Ovary (tissue), 10 donors: ENCODE measurements at places on chromosomes 13 and 19. TPM values are rescaled to one million over a fixed set of nuclear protein-coding genes. Genes with fewer than 3 reads are reported as not detected.

LPAR2 gene
- 4.9 TPM for total RNA-seq

GRWD1 gene
- 16.5 TPM for total RNA-seq

CCDC70 gene
- not detected for total RNA-seq

- DNase-seq = no peak
- H3K36me3 ChIP-seq = no peaks in the 10 kb centered on the region
- H3K27me3 ChIP-seq = no peaks in the 10 kb centered on the region
These were observed 293.3 kb downstream of the NALCN start for GRCh38 chr13:101123028-101123427.

DNA sequence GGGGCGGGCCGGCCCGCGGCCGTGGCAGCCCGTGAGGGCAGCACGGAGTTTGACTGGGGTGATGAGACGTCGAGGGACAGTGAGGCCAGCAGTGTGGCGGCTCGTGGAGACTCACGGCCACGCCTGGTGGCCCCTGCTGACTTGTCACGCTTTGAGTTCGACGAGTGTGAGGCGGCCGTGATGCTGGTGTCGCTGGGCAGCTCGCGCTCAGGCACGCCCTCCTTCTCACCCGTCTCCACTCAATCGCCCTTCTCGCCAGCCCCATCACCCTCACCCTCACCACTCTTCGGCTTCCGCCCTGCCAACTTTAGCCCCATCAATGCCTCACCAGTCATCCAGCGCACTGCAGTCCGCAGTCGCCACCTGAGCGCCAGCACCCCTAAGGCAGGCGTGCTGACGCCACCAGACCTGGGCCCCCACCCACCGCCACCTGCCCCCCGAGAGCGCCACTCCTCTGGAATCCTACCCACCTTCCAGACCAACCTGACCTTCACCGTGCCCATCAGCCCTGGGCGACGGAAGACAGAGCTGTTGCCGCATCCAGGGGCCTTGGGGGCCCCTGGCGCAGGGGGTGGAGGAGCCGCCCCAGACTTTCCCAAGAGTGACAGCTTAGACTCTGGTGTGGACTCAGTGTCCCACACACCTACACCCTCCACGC is 4.5 kb downstream of the CIC start:
- no peak overlapping the region for H3K27ac ChIP-seq
- peak; percentile 29 for DNase-seq
- H3K4me1 ChIP-seq = peaks cover 4% of the 10 kb centered on the region

DNA sequence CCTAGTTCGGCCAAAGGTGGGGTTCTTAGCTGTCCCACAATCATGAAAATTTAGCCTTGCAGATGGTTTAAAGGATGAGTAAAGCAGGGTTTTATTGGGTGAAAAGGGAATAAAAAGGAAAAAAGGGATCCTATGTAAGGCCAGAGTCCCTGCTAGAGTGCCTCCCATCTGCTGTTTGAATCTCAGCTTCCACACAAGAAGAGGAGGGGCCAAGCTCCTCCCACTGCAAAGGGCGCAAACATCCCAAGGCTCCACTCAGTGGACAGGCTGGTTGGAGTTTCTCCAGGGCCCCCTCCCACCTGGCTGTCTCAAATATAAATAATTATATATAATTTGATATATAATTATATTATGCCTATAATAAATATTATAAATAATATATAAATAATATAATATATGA is 1272.1 kb upstream of the PCDH20 start:
- H3K36me3 ChIP-seq = no peaks in the 10 kb centered on the region
- H3K4me3 ChIP-seq = no peak overlapping the region
- no peak overlapping the region for H3K27ac ChIP-seq
- no peak for DNase-seq

DNA sequence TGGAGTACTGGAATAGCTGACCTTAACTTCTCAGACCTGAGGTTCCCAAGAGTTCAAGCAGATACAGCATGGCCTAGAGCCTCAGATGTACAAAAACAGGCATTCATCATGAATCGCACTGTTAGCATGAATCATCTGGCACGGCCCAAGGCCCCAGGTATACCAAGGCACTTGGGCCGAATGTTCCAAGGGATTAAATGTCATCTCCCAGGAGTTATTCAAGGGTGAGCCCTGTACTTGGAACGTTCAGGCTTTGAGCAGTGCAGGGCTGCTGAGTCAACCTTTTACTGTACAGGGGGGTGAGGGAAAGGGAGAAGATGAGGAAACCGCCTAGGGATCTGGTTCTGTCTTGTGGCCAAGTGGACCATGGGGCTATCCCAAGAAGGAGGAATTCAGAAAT is 6.3 kb downstream of the KLK3 start:
- no peak for DNase-seq
- H3K4me3 ChIP-seq = no peak overlapping the region
- no peaks in the 10 kb centered on the region for H3K4me1 ChIP-seq
- no peak overlapping the region for H3K27ac ChIP-seq

DNA sequence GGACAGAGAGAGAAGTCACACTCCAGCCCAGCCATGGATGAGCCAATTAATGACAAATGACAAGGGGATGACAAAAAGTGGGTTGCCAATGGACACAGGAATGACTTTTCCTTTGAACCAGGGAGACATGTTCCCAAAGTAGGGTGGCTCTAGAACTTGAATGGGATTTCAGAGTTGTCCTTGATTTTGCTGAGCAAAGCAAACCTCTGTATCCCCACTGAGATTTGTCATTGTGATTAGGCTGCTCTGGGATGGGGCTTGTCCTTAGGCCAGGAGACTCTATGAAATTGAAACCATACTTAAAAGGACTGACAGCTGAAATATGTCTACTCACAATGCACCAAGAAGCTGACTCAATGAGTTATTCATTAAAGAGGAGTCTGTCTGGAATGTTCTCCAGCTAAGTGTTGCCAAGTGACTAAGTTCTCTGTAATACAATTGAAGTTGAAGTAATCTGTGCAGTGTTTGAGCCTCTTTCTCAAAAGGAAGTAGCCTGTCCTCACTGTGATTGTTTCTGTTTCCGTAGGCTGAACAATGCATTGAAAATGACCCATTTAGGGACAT is 69.0 kb upstream of the PCDH9 start:
- no peaks in the 10 kb centered on the region for H3K27me3 ChIP-seq
- H3K36me3 ChIP-seq = no peaks in the 10 kb centered on the region
- no peak overlapping the region for H3K27ac ChIP-seq
- DNase-seq = no peak
- no peaks in the 10 kb centered on the region for H3K4me1 ChIP-seq
- no peak overlapping the region for H3K4me3 ChIP-seq
